ENCODE measurements at places on chromosomes 11 and 22.

GRCh38 chr22:37996079-37996478 is 11.7 kb upstream of the SOX10 start:
- no peak overlapping the region for H3K4me3 ChIP-seq
- H3K27me3 ChIP-seq, result no peaks in the 10 kb centered on the region
- no peak overlapping the region for H3K27ac ChIP-seq
- no peak for DNase-seq
- H3K36me3 ChIP-seq, result no peaks in the 10 kb centered on the region
- H3K4me1 ChIP-seq, result peaks cover 3% of the 10 kb centered on the region

GRCh38 chr11:11789735-11790369 is 51.9 kb upstream of the USP47 start:
- no peaks in the 10 kb centered on the region for H3K27me3 ChIP-seq
- H3K4me3 ChIP-seq, result no peak overlapping the region
- no peak for DNase-seq

DNA sequence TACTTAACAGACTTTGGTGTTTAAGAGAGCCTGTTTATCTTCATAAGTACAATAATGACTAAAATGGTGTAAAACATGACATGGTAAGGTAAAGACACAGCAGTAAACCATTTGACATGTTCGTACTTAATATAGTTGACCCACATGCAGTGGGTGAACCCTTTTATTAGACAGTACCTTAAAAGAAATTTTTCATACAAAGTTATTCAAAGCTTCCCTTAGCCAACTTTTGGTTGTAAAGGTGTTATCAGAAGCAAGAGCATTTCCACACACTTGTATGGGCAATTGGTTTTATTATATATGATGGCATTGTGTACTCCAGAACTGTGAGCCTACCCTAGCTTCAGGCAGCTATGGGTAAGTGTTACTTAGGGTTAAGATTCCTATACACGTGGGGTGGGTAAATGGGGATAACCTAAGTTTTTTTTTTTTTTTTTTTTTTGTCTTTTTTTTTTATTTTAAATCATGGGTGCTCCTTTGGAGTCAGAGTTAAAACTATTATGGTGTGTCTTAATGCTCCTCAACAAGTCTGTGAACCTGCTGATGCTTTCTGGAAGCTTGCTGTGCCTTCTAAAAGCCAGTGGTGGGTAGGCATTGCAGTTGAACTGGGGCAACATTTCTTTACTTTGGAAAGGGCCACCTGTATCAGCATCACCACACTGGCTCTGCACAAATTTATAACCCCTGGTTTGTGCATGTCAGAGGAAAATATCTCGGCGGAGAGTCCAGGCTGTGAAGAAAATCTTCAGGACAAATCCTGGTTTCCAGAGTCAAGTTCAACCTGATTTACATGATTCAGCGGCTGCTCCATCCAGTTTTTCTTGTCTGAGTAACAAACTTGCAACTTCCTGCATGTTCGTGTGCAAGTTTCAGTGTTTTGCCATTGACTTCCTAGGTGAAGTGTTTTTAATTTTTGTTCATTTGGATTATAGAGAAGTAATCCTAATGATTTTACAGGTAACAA is 3.3 kb downstream of the PCF11 start:
- H3K36me3 ChIP-seq, result peaks cover 50% of the 10 kb centered on the region
- H3K4me3 ChIP-seq, result peak overlapping the region; percentile 100
- H3K27me3 ChIP-seq, result no peaks in the 10 kb centered on the region
- H3K4me1 ChIP-seq, result peaks cover 2% of the 10 kb centered on the region
- no peak for DNase-seq

DNA sequence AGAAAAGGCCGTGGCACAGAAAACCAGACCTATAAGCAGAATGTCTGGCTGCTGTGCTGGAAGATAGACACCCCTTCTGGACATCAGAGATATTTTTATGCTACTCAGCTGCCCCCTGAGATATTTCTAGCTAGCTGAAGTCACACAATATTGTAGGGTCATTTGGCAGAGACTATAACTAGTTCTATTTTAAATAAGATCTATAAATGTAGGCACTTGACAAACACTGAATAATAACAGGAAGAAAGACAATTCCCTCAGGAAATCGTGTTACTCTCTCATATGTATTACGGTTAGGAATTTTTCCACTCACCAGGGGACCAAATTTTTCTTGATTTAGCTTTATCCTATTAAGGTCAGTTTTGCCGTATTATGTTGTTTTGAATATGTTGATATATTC is 845.4 kb downstream of the OPCML start:
- H3K4me1 ChIP-seq, result no peaks in the 10 kb centered on the region
- no peak overlapping the region for H3K27ac ChIP-seq
- no peak overlapping the region for H3K4me3 ChIP-seq
- no peak for DNase-seq

DNA sequence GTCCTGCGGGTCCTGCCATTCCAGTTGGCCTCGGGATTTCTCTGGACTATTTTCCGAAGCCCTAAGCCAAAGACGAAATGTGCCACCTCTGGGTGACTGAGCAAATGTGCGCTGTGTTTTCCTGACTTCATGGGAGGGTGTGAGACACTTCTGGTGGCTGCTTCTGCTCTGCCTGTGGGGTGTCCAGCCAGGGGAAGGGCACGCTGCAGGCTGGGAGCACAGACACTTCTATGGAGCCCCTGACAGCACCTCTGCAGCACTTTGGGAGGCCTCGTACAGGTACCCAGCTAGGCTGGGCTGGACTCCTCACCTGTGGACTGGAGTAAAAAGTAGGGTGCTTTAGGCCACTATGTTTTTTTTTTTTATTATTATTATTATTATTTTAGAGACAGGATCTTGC is 17.7 kb downstream of the TANGO2 start:
- no peak for DNase-seq
- no peaks in the 10 kb centered on the region for H3K4me1 ChIP-seq
- no peaks in the 10 kb centered on the region for H3K36me3 ChIP-seq
- no peak overlapping the region for H3K4me3 ChIP-seq

DNA sequence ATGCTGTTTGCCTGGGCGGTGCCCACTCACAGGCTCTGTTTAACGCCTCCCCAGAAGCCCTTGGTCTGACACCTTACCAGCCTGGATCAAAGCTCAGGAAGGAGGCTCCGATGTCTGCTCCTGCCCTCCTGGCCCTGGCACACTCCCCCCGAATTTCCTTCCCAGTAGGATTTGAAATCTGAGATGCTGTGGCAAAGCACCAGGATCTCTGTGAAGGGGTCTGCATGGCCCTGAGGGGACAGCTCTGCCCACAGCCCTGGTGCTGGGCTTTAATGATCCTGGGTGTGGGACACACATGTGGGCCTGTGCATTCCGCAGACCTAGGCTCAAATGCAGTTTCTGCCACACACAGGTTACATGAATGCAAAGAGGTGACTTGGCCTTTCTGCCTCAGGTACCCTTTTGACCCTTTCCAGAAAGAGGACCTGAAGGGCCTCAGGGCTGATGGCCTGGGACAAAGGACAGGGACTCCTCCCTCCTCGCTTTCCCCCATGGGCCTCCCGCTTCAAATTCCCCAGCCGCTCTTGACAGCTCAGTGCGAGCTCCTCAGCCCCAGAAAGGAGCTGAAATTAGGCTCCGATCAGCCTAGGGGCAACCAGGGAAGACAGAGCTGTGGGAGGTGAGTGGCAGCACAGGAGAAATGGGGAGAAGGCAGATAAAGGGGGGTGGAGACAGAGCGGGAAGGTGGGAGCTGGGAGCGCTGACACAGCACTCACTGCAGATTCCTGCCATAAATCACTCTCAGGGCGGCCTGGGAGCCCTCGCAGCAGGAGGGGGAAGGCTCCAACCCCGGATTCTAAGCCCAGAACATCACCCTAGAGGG is 41.3 kb downstream of the TRIM29 start:
- no peak overlapping the region for H3K27ac ChIP-seq
- peak; percentile 39 for DNase-seq

DNA sequence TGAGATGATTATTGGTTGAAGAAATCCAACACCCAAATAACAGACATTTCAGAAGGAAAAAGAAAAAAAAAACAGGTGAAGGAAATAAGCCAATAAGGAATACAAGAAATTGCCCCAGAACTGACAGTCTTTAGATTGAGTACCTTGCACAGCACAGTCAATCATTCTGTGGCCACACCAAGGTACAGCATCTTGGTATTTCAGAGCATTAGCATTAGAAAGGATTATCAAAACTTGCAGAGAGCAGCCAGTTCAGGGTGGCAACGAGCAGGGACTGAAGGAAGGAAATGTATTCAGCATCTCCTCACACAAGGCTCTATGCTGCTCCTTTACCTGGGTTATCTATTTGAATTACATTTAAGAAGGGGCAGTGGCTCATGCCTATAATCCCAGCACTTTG is 2.1 kb downstream of the ADA2 start:
- no peaks in the 10 kb centered on the region for H3K36me3 ChIP-seq
- H3K4me1 ChIP-seq, result peaks cover 12% of the 10 kb centered on the region
- no peak overlapping the region for H3K4me3 ChIP-seq
- no peak overlapping the region for H3K27ac ChIP-seq
- DNase-seq, result no peak

DNA sequence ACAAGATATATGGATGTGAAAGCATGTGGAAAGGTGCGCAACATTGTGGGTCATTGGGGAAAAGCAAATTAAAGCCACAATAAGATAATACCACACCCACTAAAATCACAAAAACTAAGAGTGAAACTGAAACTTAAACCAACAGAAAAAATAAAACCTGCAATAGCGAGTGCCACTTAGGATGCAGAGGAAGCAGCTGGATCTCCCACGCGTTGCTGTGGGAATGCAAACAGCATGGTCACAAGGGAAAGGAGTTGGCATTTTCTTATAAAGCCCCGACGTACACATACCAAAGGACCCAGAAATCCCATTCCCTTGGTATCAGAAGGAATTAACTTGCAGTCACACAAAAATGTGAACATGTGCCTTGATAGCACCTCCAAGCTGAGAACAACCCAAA is 712.0 kb downstream of the TBC1D22A start:
- DNase-seq, result no peak
- no peak overlapping the region for H3K27ac ChIP-seq
- no peak overlapping the region for H3K4me3 ChIP-seq
- H3K4me1 ChIP-seq, result no peaks in the 10 kb centered on the region
- H3K36me3 ChIP-seq, result peaks cover 5% of the 10 kb centered on the region

DNA sequence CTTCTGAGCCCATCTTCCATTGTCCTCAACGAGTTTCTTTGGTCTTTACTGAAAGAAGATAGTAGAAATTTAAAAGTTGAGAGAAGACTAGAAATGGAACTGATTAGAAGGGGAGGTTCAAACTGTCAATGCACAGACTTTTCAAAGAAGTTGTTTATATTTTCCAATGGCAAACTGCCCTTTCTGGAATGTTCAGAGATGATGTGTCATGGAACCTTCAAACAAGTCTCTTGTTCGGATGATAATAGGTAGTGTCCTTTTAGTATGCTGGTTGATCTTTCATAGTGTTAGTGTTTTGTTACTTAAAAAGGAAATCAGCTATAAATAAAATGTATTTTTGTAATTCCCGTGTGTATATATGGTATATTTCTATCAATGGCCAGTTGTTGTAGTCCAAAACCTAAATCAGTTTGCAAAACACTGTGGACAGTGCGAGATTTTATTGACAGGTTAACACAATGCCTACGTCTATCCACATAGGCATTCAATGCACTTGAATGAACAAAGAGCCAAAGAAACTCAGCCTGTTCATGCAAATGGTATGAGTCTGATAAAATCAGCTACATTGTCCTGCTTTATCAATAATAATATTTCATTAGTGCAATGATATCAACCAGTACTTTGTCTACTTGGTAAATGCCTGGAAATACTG is 30.9 kb downstream of the C11orf91 start:
- no peaks in the 10 kb centered on the region for H3K27me3 ChIP-seq
- no peak overlapping the region for H3K4me3 ChIP-seq
- peaks cover 9% of the 10 kb centered on the region for H3K4me1 ChIP-seq
- H3K27ac ChIP-seq, result no peak overlapping the region
- DNase-seq, result no peak
- H3K36me3 ChIP-seq, result peaks cover 3% of the 10 kb centered on the region

- no peak overlapping the region for H3K27ac ChIP-seq
- no peaks in the 10 kb centered on the region for H3K4me1 ChIP-seq
- H3K27me3 ChIP-seq, result no peaks in the 10 kb centered on the region
- no peak for DNase-seq
- H3K36me3 ChIP-seq, result peaks cover 6% of the 10 kb centered on the region
These were observed 95.8 kb upstream of the CHORDC1 start for GRCh38 chr11:90318651-90319050.

GRCh38 chr22:39943337-39943736 is 16.9 kb upstream of the TMA7B start:
- DNase-seq, result peak; percentile 83
- H3K36me3 ChIP-seq, result no peaks in the 10 kb centered on the region
- peaks cover 20% of the 10 kb centered on the region for H3K4me1 ChIP-seq
- H3K27ac ChIP-seq, result no peak overlapping the region

DNA sequence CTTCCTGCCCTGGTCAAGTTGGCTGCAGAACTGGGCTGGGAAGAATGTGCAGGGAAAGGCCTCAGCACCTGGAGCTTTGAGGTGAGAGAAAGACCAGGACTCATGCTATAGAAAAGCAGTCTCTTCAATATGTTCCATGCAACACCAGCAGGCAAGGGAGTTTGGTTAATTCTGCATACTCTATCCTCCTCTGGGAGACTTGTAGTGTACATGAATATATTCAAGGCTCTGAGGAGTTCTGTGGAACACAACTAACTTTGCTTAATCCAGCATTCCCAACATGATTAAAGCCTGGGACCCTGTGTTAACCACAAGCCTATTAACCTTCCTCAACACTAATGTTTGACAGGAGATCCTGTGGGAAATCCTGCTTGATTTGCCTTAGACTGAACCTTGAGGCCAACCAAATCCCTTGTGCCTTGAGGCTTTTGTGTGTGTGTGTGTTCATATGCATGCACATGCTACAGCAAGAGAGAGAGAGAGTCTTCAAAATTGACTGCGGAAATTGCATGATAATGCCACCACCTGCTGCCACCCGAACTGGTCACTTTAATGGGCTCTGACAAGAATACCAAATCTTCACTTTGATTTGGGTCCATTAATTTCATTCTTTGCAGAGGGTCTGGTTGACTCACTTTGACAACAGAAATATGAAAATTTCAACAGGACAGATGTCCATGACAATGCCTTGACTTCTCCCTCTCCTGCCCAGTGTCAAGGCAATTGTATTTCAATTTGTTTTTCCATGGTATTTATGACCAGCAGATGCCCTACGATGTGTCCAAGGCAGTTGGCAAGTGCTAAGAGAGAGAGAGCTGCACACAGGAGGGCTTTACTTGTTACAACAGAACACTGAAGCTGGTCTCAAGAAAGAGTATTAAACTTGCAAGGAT is 238.2 kb upstream of the ZBED5 start:
- no peak for DNase-seq
- H3K4me1 ChIP-seq, result no peaks in the 10 kb centered on the region
- H3K36me3 ChIP-seq, result peaks cover 13% of the 10 kb centered on the region
- no peaks in the 10 kb centered on the region for H3K27me3 ChIP-seq
- H3K27ac ChIP-seq, result no peak overlapping the region

All from H9 (cell line).